Pons (tissue), 1 donor: ENCODE measurements at places on chromosomes 2 and 18.
A peak's percentile ranks its signal among the peaks of the same experiment; 100 is the strongest.

GRCh38 chr18:74518456-74519295, 15.6 kb upstream of the CNDP1 start:
- DNase-seq = no peak

GRCh38 chr2:148582679-148583511, 61.7 kb upstream of the EPC2 start:
- DNase-seq = no peak

- DNase-seq = no peak
Observed at GRCh38 chr2:219698748-219699439, 71.5 kb downstream of the SLC4A3 start.

GRCh38 chr2:84716564-84716963, 164.3 kb downstream of the TRABD2A start:
- no peak for DNase-seq

GRCh38 chr2:85887566-85888019, 1.2 kb downstream of the ST3GAL5 start:
- peak; percentile 91 for DNase-seq

- DNase-seq = peak; percentile 77
Observed at GRCh38 chr2:127479219-127479825, 47.0 kb downstream of the IWS1 start.

DNA sequence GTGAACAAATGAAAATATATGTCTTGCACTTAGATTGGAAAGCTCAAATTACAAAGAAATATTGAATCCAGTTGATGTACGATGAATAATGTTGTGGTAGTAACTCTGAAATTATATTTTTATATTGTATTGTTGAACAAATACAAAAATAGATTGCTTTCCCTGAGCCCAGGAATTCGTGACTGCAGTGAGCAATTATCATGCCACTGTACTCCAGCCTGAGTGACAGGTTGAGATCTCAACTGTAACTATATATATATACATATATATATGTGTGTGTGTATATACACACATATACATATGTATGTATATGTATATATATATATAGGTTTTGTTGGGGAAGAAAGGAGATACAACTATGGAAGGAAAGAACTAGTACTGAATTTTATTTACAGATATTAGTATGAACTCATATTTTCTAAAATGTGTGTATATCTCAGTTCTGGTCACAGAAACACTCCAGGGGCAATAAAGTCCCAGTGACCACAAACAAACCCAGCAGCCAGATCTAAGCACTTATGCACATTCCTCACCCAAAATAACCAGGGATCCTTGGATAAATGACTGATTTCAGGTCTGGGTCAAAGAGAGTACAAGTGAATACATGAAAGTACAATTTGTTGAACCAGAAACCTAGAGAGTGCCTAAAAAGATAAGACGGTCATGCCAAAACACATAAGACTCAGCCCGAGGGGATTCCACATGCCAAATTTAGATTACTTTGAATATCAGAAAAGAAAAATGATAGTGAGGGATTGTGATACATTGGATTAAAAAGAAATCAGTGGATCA, 146.3 kb downstream of the TMX3 start:
- DNase-seq = no peak

DNA sequence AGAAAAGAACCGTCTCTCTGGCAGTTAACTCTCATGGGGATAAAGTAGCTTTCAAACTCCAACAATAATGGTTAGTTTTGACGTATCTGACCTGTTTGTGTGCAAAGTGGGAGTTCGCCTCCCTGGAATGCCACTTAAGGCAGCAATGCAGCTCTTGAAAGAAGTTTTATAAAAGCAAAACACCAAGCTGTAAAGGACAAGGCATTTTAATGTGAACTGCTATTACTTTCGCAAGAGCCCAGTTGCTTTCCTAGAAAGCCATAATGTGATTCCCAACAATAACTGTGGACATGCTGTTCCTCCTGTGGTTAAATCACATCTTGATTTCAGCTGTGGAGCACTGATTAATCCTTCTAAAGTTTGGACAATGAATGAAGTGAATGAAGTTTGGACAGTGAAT, 303.7 kb downstream of the PTPRM start:
- DNase-seq = no peak

- no peak for DNase-seq
Observed at GRCh38 chr2:237061356-237061755, 24.3 kb upstream of the COPS8 start.

DNA sequence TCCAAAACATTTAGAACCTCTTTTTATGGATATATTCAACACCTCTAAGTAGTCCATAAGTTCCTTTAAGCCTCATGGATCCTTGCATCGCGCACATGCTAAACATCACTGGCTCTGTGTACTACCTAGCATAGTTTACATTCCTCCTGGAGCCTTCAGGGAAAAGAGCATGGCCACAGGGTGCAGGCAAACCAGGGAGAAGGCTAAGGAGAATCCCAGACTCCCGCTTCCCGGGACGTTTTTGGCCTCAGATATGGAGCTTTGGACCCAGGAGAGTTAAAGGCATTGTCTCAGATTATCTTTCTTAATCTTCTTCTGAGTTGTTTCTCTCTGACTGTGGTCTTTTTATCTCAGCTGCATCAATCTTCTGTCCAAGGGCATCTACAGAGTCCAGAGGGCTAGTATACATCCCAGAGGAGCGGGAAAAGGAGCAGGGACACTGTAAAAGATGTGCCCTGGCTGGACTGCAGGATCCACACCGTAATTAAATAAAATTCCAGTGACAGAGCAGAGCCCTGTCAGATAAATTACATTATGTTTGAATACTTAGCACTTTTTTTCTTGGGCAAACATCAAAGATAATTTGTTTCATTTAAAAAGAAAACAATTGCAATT, 36.9 kb downstream of the RIT2 start:
- DNase-seq = no peak

- no peak for DNase-seq
Observed at GRCh38 chr18:36314098-36314497, 16.6 kb downstream of the FHOD3 start.

GRCh38 chr2:30216157-30216556, 15.2 kb upstream of the LBH start:
- DNase-seq = no peak

DNA sequence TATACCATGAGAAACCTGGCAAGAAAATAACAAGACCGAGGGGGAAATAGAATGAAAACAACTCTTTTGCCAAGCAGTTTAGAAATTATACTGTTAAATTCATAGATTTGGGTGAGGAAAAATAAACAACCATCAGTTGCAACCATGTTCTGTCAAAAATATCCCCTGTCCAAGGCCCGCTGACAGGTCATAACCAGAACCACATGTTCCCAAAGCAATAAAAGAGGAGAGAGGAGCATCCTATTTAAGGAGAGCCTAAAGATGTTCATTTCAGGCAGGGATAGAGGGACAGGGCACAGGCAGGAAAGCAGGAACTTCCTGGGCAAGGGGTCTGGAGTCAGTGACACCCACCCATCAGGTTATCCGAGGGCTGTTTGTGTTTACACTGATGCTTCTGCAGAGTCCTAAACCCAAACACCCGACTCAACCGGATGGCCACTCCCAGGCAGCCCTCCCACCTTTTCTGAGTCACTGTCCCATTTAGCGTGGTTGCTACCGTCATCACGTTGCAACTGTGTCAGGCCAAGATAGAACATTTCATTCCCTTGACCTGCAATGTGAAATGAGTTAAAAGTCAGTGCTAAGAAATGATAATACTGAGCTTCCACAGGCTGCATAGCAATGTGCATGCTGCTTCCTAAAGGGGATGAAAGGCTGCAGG, 468.3 kb upstream of the RAB12 start:
- DNase-seq = no peak

DNA sequence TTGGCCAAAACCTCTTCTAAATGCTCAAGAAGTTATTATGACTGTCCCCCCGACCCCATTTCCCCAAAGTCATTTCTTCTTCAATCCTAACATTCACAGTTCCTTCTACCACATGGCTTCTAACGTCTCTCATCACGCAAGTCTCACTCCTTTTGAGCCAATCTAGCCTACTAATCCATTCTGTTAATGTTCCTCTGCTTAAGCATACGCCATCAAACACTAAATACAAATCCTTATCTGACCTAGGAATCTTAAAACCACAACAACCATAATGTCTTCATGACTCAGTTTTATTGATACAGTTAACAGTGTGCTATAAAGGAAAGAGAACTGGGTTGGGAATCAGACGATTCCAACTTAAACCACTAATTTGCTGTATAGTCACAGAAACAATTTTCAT, 23.9 kb downstream of the HNRNPLL start:
- DNase-seq = no peak

GRCh38 chr18:58728719-58729118, 57.5 kb downstream of the MALT1 start:
- no peak for DNase-seq

- DNase-seq = no peak
Observed at GRCh38 chr2:107984707-107985106, 1.6 kb upstream of the SLC5A7 start.

- DNase-seq = no peak
Observed at GRCh38 chr18:32661486-32662299, 111.1 kb downstream of the KLHL14 start.

DNA sequence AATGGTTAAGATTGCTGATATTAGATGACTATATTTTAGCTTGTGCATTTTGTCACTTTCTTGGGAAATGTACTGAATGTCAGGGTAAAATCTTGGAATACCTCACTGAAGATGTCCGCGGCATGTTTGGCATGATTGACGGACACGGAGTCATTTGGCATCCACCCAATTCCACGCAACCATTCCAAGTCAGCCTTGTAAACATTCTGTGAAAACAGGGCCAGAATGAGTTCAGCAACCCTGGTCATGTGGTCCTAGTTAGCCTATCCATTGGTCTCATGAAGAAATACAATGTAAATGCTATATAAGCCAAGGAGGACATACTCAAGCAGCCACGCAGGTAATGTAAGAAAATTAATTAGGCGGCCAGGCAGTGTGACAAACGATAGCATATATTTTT, 159.5 kb downstream of the RIF1 start:
- no peak for DNase-seq

- DNase-seq = no peak
Observed at GRCh38 chr2:31402388-31402787, 12.2 kb downstream of the XDH start.

DNA sequence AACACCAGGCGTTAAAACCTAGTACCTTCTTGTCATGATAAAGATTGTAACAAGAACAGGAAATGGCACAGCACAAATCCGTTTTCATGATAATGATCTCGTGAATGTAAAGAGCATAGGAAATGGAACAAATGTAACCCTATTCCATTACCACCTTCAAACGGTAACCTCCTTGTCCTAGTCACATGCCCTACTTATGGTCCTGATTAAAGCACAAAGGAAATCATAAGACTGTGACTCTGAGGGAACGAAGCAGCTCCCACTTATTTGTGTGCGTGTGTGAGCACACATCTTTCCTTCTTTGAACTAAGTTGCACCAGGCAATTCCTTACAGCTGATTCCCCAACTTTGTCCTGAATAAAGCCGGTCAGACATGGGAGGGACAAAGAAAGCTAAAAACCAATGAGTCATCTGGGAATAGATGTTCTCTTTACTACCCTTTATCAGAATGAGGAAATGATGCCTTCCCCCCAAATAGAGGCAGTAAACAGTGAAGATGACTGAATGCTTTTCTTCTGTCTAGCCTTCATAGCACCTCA, 192.6 kb downstream of the IKZF2 start:
- DNase-seq = no peak
